Suppressor macrophage treated with lipopolysaccharide for 4 hours (primary cell): ENCODE measurements at places on chromosomes 2 and 18.
A peak's percentile ranks its signal among the peaks of the same experiment; 100 is the strongest.

- no peak for DNase-seq
These were observed 90.8 kb upstream of the MEIS1 start for GRCh38 chr2:66344087-66344663.

DNA sequence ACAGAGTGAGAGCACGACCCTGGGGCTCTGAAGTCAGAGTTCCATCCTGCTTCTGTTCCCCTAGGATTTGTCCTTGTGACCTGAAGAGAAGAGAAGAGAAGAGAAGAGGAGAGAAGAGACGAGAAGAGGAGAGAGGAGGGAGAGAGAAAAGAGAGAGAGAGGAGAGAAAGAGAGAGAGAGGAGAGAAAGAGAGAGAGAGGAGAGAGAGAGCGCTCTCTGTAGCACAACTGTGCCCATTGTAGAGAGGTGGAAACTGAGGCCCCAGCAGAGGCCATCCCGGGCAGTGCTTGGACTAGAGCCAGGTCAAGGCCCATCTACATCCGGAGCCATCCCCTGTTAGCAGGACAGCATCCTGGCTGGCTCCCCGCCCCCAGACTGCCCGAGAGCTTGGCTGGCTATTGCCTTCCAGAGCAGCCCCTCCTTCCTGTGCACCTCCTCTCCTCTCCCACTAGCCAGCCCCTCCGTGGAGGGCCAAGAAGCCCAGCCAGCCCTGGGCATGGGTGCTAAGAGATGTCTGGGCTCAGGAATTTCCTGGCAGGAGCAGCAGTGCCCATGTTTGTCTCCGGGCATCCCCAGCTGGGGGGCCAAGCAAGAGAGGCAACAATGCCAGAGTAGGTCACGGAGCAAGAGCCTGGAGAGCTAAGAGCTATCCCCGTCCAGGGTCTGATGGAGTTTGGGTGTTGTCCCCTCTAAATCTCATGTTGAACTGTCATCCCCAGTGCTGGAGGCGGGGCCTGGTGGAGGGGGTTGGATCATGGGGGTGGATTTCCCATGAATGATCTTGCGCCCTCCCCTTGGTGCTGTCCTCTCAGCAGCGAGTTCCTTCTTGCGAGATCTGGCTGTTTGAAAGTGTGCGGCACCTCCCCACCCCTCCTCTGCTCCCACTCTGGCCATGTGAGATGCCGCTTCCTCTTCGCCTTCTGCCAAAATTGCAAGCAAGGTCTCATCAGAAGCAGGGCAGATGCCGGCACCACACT, 18.2 kb upstream of the GPR55 start:
- peak; percentile 87 for DNase-seq

DNA sequence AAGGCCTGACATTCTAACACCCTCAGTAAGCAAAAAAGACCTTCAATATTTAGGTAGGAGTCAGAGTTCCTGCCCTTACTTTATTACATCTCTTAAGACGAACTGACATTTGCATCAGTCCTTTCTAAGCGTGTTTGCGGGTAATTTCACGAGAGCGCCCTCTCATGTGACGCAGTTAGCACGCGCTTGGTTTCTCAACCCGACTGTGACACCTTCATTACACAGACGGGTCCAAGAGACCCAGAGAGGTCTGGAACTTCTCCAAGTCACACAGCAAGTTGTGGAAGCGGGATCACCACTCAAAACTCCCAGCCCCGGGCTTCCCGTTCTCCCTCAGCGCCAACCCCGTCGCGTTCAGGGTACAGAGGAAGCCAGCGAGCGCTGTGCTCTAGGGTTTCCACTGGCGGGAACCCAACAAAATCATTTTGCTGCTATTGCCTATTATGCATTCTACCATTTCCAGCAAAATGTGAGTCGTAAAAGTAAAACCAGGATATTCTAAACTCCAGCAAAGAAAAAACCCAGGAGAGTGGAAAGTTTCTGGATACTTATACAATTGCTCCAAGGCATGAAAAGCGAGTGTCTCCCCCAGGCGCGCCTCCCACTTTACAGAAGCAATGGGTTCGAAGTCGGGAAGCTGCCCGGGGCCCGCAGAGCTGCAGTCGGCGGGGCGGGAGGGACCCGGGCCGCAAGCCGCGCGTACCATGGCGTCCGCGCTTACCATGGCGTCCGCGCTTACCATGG, 601 bp downstream of the ENOSF1 start:
- DNase-seq, result peak; percentile 96

- peak; percentile 92 for DNase-seq
These were observed 63.3 kb upstream of the ALPP start for GRCh38 chr2:232315049-232315922.

DNA sequence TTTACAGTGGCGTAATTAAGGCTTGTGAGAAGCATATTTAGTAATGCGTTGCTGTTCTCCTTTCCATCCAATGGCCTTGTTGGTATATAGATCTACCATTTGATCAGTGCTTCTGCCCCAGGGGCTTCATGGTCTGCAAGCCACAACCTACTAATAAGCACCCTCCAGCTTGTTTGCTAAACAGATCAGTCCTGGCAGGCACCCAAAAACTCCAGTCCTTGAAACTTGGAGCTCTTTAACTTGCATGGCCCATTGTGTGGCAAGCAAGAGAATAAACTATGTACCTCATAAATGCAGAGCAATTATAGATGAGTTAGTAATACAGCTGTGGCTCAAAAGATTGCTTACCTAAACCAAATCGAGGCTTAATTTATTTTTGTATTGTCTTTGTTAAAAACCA, 158.5 kb downstream of the FTCDNL1 start:
- no peak for DNase-seq

DNA sequence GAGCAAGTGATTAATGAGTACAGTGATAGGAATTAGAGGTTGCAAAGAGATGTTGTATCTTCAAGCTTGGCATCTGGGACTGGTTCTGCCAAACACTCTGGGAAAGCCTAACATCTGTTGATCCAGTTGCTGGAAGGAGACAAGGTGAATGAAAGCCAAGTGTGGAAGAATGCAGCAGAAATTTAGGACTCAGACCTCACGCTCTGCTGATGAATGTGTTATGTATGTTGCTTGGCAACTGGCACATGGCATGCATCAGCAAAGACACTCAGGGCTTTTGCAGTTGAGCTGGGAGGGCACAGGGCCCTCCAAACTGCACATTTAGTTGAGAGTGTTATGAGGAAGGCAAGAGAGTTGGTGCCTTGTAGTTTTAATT, 105.5 kb downstream of the COLEC12 start:
- no peak for DNase-seq

- no peak for DNase-seq
These were observed 12.8 kb upstream of the TMEM18 start for GRCh38 chr2:689877-690510.

- no peak for DNase-seq
These were observed 22.7 kb downstream of the LBH start for GRCh38 chr2:30253873-30254684.

GRCh38 chr2:201854221-201854801, 48.0 kb downstream of the CDK15 start:
- no peak for DNase-seq

DNA sequence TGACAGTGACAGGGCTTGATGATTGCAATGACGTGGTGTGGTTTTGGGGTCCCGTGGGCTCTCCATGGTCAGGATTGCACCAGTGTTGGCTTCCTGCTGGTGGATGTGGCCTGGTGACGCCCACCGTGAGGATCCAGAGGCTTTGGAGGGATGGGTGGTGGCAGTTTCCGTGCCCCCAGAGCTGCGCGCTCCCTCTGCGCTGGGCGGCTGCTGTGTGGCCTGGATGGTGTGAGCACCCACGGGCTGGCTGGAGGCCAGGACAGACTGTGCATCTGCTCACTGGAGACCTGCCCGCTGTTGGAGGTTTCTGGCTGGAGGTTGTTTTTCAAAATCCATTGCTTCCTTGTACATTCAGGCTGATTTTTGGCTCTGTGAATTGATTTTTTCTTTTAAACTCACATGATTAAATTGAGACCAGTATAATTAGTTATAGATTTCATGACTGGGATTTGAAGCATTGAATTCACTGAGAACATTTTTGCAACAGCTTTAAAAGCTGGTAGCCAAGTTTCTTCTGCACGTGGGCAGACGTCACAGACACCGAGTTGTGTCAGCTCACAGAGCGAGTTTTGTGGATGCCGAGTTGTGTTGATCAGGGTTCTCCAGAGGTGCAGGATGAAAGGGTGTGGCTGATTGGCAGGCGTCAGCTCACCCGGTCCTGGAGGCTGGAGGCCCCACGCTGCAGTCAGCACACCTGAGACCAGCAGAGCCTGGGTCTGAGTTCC, 72.7 kb downstream of the KCNG2 start:
- no peak for DNase-seq

DNA sequence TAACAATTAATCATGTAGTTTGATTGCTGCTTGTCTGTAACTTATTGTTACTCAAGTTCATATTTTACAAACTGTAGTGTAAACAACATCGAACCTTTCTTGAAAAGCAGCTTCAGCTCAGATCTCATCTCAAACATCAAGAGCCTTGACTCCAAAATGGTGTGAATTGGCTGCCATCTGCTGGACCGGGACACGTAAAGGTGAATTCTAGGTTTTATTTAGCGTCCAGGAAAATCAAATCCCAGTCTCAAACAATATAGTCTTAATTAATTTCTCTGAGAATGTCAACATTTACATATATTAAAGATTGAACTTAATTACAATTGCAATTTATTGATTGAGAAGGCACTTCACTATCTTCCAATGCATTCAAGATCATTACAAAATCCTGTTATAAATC, 453.0 kb downstream of the GALR1 start:
- DNase-seq, result no peak

DNA sequence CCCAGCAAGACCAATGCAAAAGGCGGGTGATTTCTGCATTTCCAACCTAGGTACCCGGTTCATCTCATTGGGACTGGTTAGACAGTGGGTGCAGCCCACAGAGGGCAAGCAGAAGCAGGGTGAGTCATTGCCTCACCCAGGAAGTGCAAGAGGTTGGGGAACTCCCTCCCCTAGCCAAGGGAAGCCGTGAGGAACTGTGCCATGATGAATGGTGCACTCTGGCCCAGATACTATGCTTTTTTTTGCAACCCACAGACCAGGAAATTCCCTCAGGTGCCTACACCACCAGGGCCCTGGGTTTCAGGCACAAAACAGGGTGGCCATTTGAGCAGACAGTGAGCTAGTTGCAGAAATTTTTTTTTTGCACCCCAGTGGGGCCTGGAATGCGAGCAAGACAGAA, 662.6 kb upstream of the ACVR2A start:
- no peak for DNase-seq

DNA sequence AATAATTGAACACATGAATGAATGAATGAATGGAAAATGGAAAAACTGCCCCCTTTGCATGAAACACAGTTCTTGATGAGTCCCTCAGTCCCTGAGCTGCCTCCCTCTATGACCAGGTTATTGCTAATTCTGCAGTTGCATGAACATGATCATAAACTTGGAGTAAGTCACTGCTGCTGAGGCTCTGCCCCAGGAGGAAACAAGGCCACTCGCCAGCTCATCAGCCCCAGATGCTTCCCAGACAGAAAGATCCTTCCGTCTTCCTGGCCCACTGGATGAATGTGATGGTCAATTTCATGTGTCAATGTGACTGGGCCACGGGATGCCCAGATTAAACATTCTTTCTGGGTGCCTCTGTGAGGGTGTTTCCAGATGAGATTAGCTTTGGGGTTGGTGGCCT, 16.4 kb downstream of the GPR45 start:
- no peak for DNase-seq

DNA sequence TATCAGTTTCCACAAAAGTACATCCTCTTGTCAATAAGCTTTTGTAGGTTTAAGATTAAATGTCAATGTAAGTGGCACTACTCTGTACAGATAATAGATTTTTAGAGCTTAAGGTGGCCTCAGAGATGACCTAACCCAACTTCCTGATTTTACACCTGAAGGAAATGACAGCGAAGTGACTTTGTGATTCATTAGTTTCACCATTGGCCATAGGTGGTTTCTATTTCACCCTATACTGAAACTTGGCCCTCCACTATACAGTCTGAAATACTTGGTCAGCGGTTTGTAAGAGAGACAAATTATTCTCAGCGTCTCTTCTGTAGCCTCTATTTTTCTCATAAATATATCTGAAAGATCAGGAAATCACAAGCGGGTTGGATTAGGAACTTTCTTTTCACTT, 330.4 kb upstream of the FAM98A start:
- DNase-seq, result no peak

DNA sequence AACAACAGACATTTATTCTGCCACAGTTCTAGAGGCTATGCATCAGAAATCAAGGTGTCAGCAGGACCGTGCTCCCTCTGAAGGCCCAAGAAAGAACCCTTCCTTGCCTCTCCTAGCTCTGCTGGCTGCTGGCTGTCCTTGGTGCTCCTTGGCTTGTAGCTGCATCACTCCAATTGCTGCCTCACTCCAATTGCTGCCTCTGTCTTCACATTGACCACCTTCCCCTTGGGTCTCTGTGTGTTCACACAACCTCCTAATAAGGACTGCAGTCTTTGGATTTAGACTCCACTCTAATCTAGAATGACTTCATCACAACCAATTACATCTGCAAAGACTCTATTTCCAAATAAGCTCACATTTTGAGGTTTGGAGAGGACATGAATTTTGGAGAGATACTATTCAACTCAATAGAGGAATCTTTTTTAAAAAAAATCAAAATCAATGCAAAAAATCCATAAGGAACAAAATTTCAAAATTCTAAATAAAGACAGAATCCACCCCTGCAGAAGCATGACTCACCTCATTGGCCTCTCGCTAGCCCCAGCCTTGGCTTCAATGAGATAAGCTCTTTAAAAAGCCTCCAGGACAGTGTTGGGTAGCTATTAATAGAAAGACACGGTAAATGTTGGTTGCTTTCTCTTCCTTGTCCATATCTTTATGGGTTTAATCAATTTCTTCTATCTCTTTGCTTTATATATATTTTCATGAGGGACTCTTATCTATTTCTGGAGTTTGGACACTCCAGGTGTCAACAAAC, 267.6 kb upstream of the MGAT5 start:
- no peak for DNase-seq

DNA sequence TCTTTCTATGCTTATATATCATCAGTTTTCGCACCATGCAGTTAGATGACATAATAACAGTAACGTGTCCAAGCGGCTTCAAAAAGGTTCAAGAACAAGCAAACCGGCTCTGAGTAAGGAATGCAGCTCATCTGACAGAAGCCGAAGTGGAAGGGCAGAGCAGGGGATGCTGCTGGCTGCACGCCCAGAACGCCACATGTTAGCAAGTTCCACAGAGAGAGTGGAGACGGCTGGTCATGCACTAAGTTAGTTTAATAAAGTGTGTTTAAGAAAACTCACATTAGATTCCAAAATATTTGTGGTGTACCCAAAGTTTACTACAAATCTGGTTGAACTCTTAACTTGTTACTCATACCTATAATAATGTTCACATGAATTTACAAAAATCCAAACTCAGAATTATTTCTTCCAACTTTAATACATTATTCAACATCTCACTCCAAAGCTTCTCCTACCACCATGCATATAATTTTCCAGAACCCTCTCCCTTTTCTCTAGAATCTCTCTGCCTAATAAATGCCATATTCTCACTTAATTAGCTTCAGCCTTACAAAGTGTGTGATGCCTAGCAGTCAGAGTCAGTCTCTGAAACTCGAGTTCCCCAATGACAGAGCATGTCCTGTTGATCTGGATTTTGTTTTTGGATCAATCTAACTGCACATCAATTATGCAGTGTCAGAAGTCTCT, 170.0 kb downstream of the DNAH7 start:
- no peak for DNase-seq

DNA sequence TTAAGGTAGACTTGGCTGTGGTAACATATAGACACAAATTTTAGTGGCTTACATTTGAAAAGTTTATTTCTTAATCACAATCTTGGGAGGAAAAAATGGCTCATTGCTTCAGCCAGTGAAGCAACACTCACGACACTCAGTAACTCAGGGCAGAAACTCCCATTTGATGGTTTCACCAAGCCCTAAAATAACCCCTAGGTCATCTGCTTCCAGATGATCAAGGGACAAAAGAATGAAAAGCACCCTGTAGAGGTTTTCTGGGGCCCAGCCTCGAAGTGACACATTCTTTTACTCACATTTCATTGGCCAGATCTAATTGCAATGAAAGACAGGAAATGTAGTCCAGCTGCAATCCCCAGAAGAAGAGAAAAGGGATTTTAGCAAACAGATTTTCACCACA, 275.9 kb downstream of the TMX3 start:
- no peak for DNase-seq
